NCI-H2029 (cell line): ENCODE measurements at places on chromosomes 7 and 10.

DNA sequence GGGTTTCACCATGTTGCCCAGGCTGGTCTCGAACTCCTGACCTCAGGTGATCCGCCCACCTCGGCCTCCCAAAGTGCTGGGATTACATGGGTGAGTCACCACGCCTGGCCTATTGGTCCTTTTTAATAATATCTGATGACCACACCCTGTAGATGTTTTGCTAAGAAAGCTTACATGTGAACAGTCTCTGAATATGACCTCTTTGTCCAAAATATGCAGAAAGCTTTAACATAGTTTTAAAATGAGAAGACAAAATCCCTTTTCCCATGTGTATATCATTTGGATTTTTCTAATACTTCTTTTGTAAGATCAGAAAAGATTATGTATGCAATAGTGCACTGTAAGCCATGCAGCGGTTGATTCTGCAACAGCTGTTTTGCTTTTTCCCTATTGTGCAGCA is 38.5 kb downstream of the MCU start:
- no peak for DNase-seq

DNA sequence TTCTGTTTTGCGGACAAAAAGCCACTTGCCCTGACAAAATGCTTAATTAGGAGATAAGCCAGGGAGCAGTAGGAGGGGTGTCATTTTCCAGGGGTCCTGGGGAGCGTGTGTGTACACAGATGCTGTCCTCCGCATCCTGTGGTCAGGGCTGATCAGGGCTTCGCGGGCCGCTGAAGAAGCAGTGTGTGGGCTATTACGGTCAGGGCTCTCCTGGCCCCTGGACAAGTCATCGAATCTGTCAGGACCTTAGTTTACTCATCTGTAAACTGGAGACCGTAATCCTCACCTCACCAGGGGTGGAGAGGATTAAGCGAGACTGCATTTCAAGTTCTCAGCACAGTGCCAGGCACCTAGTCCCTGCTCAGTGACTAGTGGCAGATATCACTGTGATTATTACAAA is 26.0 kb upstream of the MXI1 start:
- no peak for DNase-seq

DNA sequence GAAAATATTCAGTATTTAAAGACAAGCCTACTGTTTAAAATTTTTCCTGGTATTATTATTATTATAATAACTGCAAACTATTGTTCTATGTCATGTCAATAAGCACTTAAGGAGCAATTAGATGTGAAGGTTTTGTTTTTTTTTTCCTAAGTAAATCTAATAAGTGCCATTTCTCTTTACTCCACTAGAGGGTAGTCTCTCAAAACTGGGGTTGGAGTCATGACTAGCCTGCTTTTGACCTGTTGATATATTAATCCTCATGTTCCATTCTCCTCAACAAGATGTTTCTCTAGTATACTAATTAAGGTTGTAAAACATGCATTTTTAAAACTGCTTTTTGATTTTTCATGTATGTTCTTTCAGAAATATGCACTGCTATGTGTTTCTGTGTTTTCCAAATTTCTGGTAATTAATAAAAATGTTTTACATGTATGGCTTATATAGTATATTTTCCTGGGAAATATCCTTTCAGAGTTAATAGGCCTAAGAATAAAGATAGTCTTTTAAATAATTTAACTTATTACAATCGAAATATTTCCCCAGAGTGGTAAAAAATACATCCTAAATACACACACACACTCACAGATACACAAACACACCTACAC is 1.0 kb upstream of the LRRN3 start:
- no peak for DNase-seq

DNA sequence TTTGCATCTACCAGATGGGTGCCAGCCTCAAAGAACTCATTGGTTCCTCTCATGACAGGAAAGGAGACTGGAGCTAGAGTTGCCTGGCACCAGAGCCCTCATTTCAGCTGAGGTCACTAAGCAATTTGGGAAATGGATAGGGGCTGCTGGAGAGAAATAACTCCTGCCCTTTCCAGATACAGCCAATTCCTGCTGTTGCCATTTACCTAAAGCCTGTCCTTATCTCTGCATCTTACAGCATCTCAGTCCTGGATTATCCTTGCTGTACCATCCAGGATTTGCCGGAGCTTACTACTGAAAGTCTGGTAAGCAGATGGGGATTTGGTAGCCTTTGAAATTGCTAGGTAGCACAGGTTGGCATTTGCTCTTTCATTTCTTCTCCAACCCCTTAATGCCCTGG is 31.9 kb upstream of the SMKR1 start:
- DNase-seq = no peak

DNA sequence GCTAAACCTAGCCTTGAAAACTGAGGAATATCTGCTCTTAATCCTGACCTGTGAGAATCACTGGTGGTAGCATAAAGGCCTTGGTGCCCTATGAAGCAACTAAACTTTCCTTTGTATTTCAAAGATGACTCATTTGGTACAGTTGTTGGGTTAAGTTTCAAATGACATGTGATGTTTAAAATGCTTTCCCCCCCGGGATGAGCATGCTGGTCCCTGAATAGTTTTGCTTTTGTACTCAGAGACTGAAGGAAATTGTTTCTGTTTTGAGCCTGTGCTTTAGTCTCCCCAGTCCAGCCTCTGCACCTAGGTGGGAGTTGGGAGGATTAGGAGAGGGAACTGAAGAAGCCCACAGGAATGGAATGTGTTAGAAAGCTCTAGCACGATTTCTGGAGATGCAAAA is 258.9 kb upstream of the NPY start:
- DNase-seq = no peak

GRCh38 chr10:551373-552252 is 137.9 kb downstream of the DIP2C start:
- no peak for DNase-seq

DNA sequence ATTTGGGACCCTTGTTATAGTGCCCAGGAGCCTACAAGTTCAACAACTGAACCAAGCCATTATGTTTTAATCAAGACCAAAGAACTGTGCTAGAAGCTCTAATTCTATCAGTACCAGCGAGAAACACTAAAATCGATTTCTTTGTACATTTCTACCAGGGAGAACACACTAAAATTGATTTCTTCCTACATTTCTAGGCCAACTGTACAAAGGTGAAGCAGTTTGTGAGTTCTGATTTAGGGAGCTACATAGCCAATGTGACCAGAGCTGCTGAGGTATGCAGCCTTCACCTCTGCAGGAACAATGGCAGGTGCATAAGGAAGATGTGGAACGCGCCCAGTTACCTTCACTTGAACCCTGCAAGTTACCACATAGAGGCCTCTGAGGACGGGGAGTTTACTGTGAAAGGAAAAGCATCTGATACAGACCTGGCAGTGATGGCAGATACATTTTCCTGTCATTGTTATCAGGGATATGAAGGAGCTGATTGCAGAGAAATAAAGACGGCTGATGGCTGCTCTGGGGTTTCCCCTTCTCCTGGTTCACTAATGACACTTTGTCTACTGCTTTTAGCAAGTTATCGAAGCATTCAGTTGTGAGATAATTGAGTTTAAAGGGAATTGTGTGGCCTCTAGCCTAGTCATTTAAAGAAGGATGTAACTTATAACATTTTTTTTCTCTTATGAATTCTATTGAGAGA is 31.7 kb downstream of the HYAL4 start:
- no peak for DNase-seq

DNA sequence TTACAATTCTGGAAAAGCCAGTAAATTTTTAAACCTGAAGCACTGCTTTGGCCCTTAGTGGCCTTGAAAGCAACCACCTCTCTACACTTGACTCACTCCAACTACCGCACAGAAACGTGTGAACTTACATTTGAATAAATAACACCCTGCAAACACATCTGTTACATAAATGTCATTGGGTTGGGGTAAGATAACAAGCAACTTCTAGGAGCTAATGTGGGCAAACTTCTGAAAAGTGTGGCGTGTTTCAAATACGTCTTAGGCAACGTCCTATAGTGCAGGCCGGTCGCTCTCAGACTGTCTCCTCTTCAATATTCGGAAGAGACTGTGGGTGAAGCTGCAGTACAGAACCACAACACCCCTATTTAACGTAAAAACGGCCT is 474 bp downstream of the ORC5 start:
- no peak for DNase-seq

DNA sequence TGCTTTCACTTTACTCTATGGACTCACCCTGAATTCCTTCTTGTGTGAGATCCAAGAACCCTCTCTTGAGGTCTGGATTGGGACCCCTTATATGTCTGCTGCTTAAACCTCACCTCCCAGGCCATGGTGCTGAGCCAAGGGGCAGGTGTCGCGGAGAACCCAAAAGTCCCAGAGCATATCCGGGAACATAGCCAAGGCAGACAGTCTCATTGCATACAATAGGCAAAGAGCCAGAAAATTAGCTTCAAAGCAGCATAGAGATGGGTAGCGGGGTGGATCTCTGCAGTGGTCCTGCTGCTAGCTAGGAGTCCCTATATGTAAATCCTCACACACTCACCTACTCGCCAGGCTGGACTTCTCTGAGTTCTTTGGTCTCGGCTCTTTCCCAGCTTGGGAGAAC is 5.5 kb downstream of the CCL24 start:
- peak; percentile 31 for DNase-seq

DNA sequence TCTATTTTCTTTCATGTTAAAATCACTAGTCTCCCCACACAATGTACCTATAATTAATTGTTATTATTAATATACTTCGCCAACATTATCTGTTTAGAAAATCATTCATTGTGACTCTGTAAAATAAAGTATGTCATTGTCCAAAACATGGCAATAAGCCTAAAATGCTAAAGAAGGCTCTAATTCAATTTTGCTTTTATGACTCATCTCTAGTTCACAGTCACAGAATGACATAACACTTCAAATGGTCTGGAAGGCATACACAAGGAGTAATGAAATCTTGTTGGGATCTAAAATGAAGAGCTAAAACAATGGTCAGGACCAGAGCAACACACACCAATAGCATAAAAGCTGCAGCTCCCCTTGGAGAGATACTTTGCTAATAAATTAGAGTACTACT is 505.8 kb downstream of the GPAM start:
- no peak for DNase-seq

DNA sequence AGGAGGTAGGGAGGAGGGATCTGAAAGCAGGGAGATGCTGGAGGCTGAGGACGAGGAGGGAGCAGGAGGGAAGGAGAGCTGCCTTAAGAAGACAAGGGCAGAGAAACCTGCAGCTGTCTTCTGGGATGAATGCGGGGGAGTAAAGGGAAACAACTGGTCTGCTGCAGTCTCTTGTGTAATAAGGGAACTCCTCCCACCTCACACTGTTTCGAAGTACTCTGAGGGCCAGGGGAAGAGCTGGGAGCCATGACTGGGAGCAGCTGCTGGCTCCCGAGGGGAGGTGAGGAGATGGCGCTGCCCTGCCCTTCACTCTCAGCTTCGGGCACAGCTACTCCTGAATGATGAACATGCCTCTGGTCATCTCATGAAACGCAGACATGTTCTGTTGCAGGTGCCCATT is 65.1 kb downstream of the CLEC2L start:
- no peak for DNase-seq

GRCh38 chr7:90568213-90568612 is 27.9 kb upstream of the CDK14 start:
- no peak for DNase-seq

- no peak for DNase-seq
These were observed 367.6 kb downstream of the HGF start for GRCh38 chr7:81402227-81402626.

DNA sequence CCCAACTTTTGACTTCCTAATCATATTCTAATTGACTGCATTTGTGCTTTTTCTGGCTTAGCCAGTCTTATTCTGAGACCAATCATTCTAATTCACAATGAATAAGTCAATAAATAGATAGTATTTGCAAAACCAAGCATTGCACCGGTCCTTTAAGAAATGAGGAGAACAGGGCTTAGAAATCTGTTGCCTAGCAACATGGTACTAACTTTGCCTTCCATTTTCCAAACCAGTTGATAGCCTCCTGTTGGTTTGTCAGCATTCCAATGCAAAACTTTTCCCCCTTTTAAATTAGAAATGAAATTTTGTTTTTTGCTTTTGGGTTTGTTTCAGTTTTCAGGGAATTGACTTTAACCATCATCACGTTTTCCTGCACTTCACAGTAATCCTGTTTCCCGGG is 603.5 kb upstream of the NRP1 start:
- DNase-seq = no peak

DNA sequence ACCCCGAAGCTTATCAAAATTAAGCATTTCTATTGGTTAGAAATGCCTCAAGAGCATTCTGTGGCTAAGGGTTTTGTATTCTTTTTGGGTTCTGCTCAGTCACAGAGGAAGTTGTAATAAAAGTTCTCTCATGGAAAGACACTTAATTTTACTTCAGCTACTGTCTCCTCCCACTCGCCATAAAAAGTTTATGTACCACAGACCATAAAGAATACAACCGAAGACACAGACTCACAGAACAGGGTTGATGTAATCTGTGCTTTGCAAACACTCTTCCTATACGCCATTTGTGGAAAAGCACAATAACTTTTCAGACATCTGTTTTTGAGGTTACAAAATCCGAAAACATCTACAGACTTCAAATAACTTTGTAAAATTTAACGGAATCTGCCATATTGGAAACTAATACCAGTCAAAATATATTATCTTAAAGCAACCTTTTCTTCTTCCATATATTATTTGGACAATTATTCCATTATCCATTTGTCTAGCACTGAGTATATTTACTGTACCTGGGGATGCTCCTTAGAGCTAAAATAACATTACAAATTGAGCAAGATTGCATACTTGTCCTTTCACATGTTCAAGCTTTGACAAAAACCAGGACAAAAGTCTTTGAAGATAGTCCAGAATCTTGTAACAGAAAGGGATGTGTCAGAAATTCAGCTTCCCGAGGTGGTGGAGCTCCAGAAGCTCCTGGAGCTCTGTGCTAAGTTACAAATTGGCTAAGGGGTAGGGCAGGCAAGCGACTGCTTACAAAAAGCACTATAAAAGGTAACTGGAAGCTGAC is 219.0 kb upstream of the MEOX2 start:
- DNase-seq = no peak

DNA sequence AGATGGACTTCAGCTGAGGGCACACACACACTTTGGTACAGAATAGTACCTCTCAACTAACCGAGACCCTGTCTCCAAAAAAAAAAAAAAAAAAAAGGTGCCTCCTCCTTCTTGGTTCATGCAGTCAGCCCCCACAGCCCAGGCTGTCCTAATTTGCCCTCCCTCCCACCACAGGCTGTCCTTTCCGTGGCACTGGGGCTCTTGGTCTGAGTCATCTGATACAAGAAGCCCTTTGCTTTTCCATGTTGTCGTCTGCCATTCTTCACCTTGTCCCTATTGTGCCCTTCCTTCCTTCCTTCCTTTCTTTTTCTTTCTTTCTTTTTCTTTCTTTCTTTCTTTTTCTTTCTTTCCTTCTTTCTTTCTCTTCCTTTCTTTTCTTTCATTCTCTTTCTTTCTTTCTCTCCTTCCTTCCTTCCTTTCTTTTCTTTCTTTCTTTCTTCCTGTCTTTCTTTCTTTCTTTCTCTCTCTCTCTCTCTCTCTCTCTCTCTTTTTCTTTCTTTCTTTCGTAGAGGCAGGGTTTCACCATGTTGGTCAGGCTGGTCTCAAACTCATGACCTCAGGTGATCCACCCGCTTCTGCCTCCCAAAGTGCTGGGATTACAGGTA is 96.0 kb upstream of the IKZF1 start:
- DNase-seq = no peak

GRCh38 chr7:155674556-155674955 is 30.1 kb downstream of the RBM33 start:
- DNase-seq = no peak

- DNase-seq = no peak
These were observed 14.0 kb upstream of the HBP1 start for GRCh38 chr7:107154826-107155225.
